ENCODE measurements at places on chromosomes 3 and 15.

DNA sequence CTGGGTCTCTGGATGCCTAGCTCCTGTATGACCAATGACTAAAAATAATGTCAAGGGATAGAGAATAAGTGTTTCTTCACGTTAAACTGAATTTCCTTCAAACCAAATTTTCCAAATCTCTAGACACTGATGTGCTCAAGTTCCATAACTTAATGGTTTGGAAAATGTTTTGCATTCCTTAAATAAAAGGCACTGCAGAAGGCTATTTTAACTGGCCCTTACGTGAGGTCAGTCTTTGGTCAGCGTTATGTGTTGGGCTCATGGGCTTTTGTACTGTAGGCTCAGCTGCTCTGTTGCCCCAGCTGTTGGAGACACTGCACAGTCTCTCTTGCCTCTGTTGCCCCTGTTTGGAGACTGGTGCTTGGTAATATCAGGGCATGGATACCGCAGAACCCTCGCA is 188.5 kb downstream of the TPRG1 start:
- DNase-seq: no peak

GRCh38 chr3:191135175-191135574 is 63.9 kb upstream of the OSTN start:
- DNase-seq: no peak

DNA sequence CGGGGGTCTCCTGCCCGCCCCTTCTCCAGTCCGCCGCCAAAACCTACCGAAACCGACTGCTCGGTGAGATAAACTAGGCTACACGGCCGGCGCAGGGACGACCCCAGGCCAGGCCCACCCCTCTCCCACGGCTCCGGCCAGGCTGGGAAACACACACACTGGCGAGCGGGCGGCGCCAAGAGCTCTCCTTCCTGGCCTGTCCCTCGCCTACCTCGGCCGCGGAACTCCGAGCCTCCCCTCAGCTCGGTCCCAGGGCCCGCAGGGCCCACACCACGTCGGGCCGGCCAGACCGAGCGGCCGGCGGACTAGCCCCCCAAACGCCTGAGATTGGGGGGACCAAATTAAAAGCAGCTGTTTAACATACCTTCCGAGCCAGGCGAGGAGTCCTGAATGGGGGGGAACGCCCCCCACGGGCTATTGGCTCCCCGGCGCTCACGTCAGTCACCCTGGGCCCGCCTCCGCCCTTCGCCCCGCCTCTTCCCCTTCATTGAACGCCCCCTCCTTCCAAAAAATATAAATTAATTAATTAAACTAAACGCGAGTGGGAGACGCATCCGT is 4.0 kb upstream of the SIN3A start:
- DNase-seq: peak; percentile 93

- DNase-seq: no peak
These were observed 149.2 kb upstream of the CTNNB1 start for GRCh38 chr3:41050144-41050543.

DNA sequence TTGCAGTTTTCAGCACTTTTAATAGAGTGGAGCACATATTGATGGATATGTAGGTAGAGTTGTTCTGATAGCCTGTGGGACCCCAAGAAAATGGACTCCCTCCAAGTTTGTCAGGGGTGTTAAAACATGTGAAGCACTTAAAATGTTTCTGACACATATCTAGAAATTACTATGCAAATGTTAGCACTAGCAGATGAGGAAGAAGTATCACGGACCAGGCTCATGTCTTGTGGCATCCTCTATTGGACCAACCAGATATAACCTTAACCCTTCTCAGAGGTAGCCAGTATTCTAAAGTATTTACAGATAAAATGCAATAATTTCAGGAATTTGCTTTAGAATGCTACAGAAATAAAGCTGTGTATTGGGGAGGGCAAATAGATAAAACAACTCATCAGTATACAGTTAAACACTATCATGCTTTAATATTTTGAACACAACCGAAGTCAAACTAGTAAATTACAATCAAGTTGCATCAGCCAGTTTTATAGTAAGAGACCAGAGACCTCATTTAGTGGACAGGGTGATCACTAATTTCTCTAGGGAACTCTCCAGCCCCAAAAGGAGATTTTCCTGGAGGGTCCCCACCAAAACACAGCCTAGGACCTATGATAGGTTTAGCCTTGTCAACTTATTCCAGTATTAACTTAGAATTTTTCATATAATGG is 57.2 kb upstream of the FBN1 start:
- DNase-seq: no peak

GRCh38 chr3:143482106-143483088 is 362.8 kb downstream of the CHST2 start:
- no peak for DNase-seq

GRCh38 chr3:123584284-123584987 is 417 bp downstream of the HACD2 start:
- peak; percentile 33 for DNase-seq

GRCh38 chr3:138801792-138802191 is 32.9 kb downstream of the PIK3CB start:
- DNase-seq: no peak

DNA sequence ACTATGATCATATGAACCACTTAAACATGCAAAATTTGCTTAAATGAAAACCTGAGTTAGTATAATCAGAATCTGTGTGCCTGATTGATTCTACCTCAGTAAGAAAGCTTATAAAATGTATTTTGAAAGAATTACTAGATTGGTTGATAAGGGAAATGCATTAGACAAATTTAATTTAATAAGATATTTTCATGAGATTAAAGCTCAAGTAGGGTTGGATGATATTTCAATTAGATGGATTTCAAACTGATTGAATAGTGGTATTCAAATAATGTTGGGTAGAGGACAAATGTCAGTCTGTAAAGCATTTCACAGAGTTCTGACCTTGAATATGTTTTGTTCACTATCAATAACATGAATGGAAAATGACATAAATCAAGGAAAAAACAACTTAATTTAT is 780.4 kb upstream of the ALCAM start:
- DNase-seq: no peak

- DNase-seq: peak; percentile 55
These were observed 164.0 kb downstream of the MINAR1 start for GRCh38 chr15:79595995-79596622.

- no peak for DNase-seq
These were observed 226.2 kb upstream of the ST8SIA2 start for GRCh38 chr15:92167451-92167850.

- no peak for DNase-seq
These were observed 53.1 kb downstream of the FSIP1 start for GRCh38 chr15:39729500-39729899.

DNA sequence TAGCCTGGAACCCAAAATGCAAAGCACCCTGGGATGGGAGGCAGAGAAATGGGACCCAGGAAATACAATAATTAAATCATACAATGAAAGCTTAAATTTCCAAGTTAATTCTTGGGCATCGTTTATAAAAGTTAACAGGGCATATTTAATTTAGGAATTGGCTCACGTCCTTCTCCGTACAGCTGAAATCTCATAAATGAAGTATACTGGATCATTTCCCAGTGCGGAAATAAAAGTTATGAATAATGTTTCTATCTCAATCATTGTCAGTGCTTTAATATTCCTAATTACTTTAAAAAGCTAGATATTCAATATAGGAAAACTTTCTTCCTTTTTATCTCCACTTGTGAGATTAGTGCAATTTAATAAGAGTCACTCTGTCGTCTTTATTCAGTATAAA is 164.0 kb downstream of the MEGF11 start:
- DNase-seq: no peak

- DNase-seq: peak; percentile 83
These were observed 40.6 kb downstream of the AMOTL2 start for GRCh38 chr3:134333522-134334181.

DNA sequence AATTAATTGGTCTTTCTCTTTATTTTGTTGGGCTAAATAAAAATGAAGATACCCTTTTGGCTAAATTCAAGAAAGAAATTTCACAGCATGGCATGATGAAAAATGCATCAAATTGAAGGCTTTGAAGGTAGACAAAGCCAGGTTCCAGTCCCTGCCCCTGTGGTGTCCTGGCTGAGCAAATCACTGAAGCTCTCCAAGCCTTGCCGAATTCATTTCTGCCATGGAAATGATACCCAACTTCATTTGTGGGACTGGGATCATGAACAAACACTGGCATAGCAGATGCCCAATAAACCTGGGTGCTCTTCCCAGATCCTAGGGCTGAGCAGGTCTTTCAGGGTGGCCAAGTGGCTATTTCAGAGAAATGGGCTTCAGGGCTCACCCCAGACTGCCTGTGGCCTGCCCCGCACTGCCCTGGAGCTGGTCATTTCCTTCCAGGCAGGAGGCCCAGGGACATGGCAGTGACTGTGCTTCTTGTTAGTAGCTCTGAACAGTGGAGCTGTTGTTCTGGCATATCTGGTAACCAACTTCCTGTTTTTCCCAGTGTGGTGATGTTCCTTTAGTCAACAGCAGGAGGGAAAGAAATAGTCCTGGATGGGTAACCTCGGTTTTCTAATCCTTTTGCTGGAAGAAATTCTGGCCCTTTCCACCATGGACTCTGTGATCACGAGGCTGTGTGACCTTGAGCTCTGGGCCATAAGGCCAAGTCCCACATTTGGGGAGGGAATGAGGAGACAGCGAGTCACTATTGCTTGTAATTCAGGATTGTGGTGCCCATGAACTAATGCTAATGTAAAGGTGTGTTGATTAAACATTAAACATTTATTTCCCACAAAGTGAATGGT is 47.6 kb downstream of the CTDSPL start:
- DNase-seq: no peak

Measured in umbilical cord (tissue), 2 donors.